ENCODE measurements at places on chromosomes 7 and 10.

DNA sequence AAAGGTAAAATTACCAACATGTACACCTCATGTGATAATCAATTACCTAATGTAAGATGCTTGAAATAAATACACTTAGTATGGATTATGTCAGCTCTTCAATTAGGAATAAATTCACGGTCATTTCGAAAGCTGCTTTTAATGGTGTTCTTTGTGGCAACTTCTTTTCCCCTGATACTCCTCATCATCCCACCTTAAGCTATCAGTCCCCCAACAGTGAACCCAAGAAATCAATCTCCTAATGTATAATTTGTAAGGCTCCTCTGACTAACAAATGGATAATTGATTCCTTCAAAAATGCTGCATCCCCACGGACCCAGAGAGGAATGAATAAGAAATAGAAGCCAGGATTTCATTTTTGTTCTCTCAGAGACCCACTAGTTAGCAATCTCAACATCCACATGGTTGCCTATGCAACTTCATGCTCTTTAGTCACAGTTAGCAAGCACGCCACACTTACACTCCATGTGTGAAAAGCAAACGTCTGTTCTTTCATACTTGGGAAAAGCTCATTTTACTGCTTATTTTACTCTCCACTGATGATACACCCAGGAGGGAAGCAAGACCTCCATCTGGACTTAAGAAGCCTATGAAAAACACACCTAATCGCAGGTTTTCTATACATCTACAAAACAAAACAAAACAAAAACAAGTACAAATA lies 70.1 kb downstream of the VPS41 start:
- H3K27ac ChIP-seq: no peak overlapping the region
- DNase-seq: no peak
- no peaks in the 10 kb centered on the region for H3K36me3 ChIP-seq
- no peaks in the 10 kb centered on the region for H3K27me3 ChIP-seq

DNA sequence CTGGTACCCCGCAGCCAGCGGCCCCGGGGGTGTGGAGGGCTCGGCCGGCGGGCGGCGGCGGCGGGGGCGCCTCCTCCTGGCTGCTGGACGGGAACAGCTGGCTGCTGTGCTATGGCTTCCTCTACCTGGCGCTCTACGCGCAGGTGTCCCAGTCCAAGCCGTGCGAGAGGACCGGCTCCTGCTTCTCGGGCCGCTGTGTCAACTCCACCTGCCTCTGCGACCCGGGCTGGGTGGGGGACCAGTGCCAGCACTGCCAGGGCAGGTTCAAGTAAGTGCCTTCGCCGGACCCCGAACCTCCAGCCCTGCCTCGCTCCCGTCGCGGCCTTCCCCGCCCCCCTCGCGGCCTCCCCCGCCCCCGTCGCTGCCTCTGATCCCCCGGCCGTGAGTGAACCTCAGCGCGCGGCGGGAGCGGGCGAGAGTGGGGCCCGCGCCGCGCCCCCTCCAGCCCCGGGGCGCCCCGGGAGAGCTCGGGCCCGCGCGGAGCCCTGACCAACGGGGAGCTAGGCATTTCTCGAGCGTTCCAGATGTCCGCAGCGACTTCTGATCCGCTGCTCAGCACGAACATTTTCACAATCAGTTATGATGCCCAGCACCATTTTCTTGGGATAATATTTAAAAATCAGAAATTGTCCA lies 727 bp downstream of the ATRNL1 start:
- DNase-seq: no peak
- no peak overlapping the region for H3K27ac ChIP-seq
- H3K36me3 ChIP-seq: no peaks in the 10 kb centered on the region
- H3K4me3 ChIP-seq: peak overlapping the region; percentile 76

- no peak overlapping the region for H3K27ac ChIP-seq
- H3K36me3 ChIP-seq: no peaks in the 10 kb centered on the region
- peaks cover 4% of the 10 kb centered on the region for H3K4me1 ChIP-seq
- no peak overlapping the region for H3K4me3 ChIP-seq
- DNase-seq: no peak
- H3K27me3 ChIP-seq: peaks cover 16% of the 10 kb centered on the region
These were observed 37.6 kb downstream of the RHOBTB1 start for GRCh38 chr10:60906411-60906810.

GRCh38 chr10:32985775-32986350 lies 27.8 kb upstream of the ITGB1 start:
- H3K27ac ChIP-seq: no peak overlapping the region
- peaks cover 32% of the 10 kb centered on the region for H3K4me1 ChIP-seq
- H3K4me3 ChIP-seq: no peak overlapping the region
- H3K36me3 ChIP-seq: peaks cover 10% of the 10 kb centered on the region
- DNase-seq: no peak
- H3K27me3 ChIP-seq: no peaks in the 10 kb centered on the region

- peak overlapping the region; percentile 73 for H3K4me3 ChIP-seq
- H3K36me3 ChIP-seq: peaks cover 4% of the 10 kb centered on the region
- peaks cover 5% of the 10 kb centered on the region for H3K4me1 ChIP-seq
- peaks cover 84% of the 10 kb centered on the region for H3K27me3 ChIP-seq
- H3K27ac ChIP-seq: no peak overlapping the region
These were observed 42.5 kb upstream of the BTRC start for GRCh38 chr10:101311185-101312066.

DNA sequence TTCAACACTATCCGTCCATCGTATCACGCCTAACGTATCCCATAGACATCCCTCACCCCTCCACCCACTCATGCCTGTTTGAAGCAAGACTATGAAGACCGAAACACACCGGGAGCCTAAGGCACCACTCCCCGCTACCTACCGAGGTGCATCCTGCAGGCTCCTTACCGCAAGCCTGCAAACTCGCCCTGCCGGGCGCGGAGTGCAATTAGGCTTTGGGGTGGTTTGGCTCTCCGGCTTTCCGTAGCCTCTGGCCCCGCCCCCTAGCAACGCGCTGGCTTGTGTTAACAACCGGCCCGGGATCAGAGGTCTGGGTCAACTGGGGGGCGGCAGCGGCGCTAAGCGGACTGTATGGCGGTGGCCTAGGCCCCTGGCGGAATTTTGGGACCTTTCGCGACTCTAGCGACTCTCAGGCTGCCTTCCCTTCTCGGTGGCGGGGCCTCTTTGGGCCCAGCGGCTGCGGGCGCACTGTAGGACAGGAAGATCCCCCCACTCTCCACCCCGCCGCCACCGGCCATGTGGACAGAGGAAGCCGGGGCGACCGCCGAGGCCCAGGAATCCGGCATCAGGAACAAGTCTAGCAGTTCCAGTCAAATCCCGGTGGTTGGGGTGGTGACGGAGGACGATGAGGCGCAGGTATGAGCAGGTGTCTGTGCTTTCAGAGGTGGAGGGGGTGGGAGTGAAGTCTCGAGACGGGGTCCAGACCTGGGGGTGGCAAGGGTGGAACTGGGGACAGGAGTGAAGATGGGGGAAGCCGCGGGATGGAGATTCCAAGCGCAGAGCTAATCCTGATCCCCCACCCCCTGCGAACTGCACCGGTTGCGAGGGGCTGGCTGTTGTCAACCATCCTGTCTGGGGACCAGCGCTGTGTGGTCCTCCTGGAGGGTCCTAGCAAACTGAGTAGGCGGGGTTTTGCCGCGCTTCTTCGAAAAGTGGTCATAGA lies at the start of gene CFAP69:
CFAP69 (plus strand) TSS at position 266 of the 943 bp plus-strand sequence; CDS start at position 517, 251 bp downstream.
- peaks cover 12% of the 10 kb centered on the region for H3K36me3 ChIP-seq
- peaks cover 28% of the 10 kb centered on the region for H3K27me3 ChIP-seq
- DNase-seq: peak; percentile 83
- H3K4me1 ChIP-seq: peaks cover 21% of the 10 kb centered on the region

DNA sequence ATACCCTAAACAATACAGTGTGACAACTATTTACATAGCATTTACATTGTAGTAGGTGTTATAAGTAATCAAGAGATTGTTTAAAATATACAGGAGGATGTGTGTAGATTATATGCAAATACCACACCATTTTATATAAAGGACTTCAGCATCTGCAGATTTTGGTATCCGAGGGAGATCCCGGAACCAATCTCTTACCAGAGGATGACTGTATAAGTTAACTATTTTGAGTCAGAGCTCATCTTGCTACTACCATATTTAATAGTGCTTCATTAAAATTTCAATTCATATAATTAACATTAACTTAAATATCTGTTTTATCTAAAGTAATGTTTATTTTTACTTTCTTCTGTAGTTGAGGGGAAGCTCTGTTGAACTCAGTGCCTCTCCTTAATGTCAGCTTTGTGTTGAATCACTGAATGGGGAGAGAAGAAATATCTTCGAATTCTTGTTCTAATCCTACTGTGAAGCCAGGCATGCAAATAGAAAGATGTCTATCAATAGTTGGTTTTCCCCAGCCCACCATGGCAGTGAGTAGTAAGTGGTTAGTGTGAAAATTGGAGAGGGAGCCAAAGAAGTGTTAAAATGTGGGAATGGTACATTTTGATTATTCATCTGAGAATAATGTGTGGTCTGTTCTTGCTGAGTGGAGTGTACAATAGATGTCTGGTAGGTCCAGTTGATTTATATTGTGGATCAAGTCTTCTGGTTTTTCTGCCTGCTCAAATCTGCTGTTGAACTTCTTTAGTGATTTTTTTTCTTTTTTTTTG lies 90.1 kb upstream of the CYP26C1 start:
- no peaks in the 10 kb centered on the region for H3K27me3 ChIP-seq
- peaks cover 4% of the 10 kb centered on the region for H3K4me1 ChIP-seq
- H3K27ac ChIP-seq: peak overlapping the region; percentile 42
- H3K36me3 ChIP-seq: peaks cover 8% of the 10 kb centered on the region
- no peak overlapping the region for H3K4me3 ChIP-seq
- DNase-seq: no peak

GRCh38 chr10:78690354-78691111 lies 378.2 kb upstream of the ZMIZ1 start:
- no peak overlapping the region for H3K4me3 ChIP-seq
- H3K36me3 ChIP-seq: no peaks in the 10 kb centered on the region
- no peaks in the 10 kb centered on the region for H3K4me1 ChIP-seq
- DNase-seq: no peak

DNA sequence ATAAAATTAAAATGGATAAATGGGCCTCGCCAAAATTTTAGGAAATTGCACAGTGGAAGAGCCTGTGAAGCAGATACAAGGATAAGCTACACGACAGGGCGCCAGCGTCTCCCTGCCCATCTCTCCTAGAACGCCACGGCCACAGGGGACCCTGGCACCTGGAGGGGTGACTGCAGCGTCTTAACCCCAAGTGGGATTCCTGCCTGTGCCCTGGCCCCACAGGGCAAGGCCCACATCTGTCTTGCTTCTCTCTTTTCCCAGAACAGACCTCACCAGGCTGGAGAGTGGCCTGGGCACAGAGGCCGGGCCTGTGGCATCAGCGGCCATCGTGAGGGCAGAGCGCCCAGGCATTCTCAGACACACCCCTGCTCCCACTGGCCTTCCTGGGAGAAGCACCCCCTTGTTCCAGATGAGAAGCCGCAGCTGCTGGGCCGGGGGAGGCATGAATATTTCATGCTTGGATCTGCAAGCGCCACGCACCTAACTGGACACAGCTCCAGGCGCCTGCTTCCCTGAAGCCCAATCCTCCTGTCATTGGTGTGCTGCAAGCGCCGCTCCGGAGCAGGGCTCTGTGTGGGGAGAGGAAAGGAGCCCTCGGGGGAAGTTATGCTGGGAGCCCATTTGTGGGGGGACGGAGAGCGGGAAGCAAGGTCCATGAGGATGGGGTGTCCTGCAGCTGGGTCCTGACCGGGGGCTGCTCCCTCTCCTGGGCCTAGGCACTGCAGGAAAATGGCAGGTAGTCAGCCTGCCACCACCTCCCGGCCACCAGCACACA lies 153.5 kb downstream of the ELFN1 start:
- peaks cover 5% of the 10 kb centered on the region for H3K36me3 ChIP-seq
- DNase-seq: no peak
- no peaks in the 10 kb centered on the region for H3K27me3 ChIP-seq
- peaks cover 46% of the 10 kb centered on the region for H3K4me1 ChIP-seq
- no peak overlapping the region for H3K4me3 ChIP-seq

DNA sequence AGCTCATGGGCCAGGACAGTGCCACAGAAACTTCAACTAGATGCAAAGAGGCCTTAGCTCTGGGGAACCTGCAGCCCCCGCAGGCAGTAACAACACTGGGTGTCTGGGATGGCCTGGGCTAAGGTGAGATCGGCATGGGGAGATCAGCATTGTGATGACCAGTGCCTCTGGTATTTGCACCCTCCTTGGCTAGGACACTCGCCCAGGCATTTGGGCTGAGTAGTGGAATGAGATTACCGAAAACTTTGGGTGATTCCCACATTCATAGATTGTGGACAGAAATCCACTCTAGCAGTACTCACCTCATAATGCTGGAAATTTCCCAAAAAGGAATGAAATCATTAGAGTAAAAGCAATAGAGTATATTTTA lies 70.6 kb upstream of the ZMIZ2 start:
- no peak for DNase-seq
- H3K4me1 ChIP-seq: no peaks in the 10 kb centered on the region
- H3K27ac ChIP-seq: no peak overlapping the region
- no peak overlapping the region for H3K4me3 ChIP-seq
- peaks cover 57% of the 10 kb centered on the region for H3K36me3 ChIP-seq

DNA sequence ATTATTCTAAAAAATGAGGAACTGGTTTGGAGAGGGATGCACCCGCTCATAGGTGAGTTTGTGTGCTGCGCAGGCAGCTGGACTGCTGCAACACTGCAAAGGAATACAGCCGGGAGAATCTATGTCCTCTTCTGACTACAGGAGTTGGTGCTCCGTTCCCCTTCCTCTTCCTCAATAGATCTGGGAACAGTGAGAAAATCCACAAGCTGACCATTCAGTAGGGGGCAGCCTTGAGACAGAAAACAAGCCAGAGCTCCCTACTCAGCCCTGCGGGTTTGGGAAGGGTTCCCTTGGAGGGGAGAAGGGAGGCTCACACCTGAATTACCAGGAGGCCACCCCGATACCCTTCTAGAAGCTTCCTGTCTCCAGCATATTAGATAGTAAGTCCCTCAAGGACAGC lies 87.3 kb upstream of the FOXI2 start:
- H3K4me3 ChIP-seq: no peak overlapping the region
- H3K27me3 ChIP-seq: no peaks in the 10 kb centered on the region
- no peak for DNase-seq

DNA sequence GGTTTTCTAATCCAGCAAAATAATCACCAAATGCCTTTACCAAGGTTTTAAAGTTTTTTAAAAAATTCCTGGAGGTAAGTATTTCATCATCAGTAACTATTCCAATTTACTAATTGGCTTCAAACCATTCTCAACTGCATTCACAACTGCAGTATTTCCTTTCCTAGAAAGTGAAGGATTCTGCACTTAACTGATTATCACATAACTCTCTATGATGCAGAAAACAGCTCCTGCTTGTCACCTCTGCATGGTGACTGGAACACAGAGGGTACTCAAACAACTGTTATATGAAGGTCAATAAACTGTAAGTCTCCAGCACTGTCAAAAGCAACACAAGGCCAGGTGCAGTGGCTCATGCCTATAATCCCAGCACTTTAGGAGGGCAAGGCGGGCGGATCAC lies 42.6 kb downstream of the SRPK2 start:
- H3K4me1 ChIP-seq: peaks cover 50% of the 10 kb centered on the region
- peaks cover 8% of the 10 kb centered on the region for H3K36me3 ChIP-seq
- peak overlapping the region; percentile 84 for H3K27ac ChIP-seq
- no peaks in the 10 kb centered on the region for H3K27me3 ChIP-seq
- no peak for DNase-seq

GRCh38 chr7:7554021-7554432 lies 12.7 kb upstream of the MIOS start:
- H3K4me1 ChIP-seq: no peaks in the 10 kb centered on the region
- no peaks in the 10 kb centered on the region for H3K36me3 ChIP-seq
- H3K27ac ChIP-seq: no peak overlapping the region

All from effector memory CD8-positive, alpha-beta T cell (primary cell).